Natural killer cell (primary cell): ENCODE measurements at places on chromosomes 16 and 17.

GRCh38 chr17:74408815-74409214 is 23.1 kb upstream of the GPRC5C start:
- no peak for DNase-seq

DNA sequence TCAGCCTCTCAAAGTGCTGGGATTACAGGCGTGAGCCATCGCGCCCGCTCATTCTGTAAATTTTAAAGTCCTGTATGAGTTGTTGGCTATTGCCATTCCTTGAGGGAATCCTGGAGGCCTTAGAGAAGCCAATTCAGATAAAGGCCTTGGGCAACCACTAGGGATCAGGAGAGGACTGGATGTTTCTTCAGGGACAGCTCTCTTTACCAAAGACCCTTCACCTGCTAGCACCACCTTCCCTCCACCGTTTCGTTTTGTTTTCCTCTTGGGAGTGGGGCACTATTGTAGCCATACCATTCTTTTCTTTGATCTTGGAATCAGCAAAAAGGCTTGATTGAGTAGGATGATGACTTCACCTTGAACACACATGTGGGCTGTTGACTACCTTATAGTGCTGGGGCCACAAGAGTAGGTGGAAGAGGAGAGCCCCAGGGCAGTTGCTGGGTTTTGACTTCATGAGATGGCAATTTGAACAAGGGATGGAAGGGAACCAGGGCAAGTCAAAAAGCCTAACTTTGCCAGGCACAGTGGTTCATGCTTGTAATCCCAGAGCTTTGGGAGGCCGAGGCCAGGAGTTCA is 7.0 kb upstream of the ANKRD40CL start:
- DNase-seq, result no peak

DNA sequence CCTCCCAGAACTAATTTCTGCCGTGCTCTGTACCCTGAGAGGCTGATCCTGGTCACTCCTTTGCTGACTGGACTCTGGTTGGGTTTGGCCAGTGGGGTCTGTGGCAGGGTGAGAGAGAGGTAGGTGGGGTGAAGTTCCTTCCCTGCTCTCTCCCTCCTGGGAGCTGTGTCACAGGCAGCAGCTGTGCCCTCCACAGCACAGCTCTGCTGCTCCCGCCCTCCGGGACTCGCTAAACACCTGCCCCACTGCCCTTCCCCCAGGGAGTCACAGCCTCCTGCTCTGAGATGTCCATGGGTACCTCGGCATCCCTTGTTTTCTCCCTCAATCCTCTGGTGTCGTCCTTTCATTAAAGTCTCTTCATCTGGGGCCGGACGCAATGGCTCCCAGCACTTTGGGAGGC is 66.4 kb downstream of the SRCIN1 start:
- DNase-seq, result no peak

GRCh38 chr16:85148931-85149330 is 36.7 kb upstream of the CIBAR2 start:
- DNase-seq, result no peak

DNA sequence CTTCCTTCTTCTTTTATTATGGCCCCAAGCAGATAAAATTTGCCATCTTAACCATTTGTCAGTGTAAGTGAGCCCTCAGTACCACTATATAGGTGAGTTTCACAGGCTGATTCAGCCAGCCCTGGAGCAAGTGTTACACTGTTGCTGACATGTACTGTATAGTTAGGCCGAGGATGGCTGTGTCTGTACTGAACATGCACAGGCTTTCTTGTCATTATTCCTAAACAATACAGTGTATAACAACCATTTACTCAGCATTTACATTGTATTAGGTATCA is 53.7 kb downstream of the AMFR start:
- DNase-seq, result no peak

GRCh38 chr17:7493941-7494340 is 9.8 kb downstream of the POLR2A start:
- no peak for DNase-seq

DNA sequence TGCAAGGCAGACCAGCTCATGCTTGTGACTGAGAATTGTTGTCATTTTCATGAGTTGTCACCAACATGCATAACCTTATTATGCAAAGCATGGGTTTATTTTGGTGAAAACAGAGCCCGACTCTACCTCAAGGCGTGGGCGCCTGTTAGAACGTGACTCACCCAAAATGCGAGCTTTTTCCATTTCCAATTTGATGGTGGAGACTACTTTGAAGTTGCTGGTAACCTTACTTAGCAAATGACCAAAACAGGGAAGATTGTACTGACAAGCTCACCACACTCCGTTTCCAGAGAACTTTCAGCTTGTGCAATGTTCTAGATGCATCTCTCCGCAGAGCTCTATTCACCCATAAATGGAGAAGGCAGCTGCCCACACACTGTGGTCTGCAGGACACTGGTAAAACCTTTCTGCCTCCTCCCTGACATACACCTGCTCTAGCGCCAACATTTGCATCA is 284.5 kb downstream of the MAF start:
- no peak for DNase-seq

DNA sequence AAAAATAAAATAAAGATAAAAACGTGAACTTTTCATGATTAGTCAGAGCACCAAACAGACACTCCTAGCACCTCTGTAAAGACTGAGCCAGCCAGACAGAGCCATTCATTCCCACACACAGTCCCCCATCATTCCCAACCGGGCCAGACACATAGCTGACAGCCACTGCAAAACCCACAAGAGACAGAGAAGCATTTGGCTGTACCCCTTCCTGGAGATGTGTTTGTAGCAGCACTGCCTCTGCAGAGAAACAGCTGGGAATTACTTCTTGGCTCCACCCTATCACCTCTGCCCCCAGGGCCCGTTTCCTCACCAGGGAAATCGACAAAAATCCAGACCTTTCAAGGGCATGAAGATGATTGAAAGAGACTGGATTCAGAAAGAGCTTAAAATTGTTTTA is 46.4 kb downstream of the MYH11 start:
- DNase-seq, result no peak

DNA sequence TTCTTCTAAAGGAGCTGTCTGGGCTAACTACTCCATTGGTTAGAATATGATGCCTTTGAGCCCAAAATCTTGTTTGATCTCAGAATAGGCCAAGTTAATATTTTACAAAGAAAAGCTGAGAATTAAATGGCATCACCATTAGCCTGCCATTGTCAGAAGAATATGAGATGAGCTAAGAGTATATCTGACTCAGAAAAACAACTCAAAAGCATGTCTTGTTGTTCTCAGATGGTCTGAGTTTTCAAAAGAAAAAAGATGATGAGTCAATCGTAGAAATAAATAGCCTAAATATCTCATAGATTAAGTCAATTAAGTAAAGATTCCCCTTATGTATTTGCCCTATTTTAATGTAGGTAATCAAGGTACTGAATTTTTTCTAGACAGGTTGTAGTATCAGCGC is 197.1 kb upstream of the TBX2 start:
- no peak for DNase-seq

- DNase-seq, result peak; percentile 80
Measured at GRCh38 chr16:20849589-20850390, 43.5 kb downstream of the REXO5 start.

GRCh38 chr16:73753931-73754330 is 542.7 kb upstream of the PSMD7 start:
- no peak for DNase-seq

DNA sequence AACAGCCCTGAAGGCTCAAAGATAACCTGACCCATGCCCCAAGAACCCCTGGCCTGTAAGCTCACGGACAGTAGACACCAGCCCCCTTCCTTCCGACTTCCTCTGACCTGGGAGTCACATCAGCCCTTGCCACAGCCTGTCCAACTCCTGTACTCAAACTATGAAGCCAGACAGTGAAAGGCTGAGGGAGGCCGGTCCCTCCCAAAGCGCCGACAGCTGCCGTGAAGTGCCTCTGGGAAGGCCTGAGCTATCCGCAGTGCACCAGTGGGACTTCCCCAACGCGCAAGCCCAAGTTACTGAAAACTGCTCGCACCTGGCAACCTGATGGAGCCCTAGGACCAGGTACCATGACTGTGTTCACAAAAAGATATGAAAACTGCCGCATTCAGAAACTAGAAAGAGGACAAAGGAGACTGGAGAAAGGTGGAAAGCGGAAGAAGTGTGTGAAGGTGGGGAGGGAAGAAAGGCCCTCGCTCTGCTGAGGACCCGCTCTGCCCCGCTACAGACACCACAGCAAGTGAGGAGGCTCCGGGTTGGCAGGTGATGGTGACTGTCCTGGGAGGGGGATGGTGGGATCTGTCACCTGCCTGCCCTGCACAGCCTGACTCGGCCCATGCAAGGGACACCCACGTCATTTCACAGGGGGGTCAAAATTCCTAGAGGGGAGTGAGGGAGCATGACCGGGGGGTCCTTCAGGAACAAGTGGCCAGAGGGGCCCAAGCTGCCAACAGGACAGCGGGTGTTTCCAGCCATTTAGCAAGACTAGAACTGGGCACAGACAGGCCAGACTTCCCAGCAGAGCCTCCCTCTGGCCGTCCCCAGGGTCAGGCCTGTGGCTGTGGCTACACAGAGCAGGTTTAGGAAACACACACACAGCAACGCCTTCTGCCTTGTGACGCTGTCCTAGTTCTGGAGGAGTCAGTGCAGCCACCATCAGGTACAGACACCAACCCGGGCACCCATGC is 13.1 kb upstream of the TRAP1 start:
- no peak for DNase-seq

GRCh38 chr16:2971134-2971984 is 2.2 kb downstream of the PAQR4 start:
- DNase-seq, result no peak

GRCh38 chr16:49959552-49960277 is 65.3 kb upstream of the CNEP1R1 start:
- DNase-seq, result no peak

GRCh38 chr17:75481194-75482068 is 25.0 kb downstream of the TMEM94 start:
- no peak for DNase-seq

DNA sequence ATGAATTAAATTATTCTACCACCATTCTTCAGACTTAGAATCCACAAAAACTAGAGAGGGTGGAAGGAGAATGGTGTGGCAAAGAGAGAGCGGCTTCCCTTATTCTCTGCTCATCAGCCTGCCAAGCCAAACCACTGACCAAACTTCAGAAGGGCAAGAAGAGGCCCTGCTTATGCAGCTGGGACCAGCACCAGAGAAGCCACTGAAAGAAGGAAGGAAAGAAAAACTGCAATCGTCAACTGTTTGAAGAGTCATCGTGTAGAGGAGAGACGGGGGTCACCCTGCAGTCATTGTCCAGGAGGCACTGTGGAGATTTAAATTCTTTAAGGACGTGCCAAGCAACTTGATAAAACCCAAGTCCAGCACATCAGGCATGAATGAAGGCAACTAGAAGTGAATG is 15.6 kb downstream of the PMP22 start:
- DNase-seq, result no peak

GRCh38 chr17:4950746-4951204 is at the start of gene ENO3:
Gene ENO3 (plus strand): TSS chr17:4951119. CDS start chr17:4951830, 711 bp downstream.
- no peak for DNase-seq
